Thoracic aorta (tissue), 2 donors: ENCODE measurements at places on chromosomes 2 and 18. TPM values are rescaled to one million over a fixed set of nuclear protein-coding genes. Genes with fewer than 3 reads are reported as not detected.

DNA sequence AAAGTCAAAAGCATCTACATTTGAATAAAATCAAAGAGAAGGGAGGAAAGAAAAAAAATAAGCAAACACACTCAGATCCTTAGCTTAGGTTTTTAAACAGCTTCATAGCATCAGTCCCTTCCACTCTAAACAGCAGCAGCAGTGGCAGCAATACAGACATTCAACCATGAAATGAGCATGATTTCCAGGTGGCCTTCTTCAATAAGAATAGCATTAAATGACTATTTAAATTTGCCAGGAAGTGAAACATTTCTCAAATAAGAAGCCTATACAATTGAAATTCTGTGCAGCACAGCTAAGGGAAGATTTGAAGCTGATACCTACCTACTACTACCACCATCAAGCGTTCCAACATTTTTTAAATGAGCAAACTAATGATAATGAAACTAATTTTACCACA lies 138.1 kb upstream of the REG3G start:
- DNase-seq, result no peak

DNA sequence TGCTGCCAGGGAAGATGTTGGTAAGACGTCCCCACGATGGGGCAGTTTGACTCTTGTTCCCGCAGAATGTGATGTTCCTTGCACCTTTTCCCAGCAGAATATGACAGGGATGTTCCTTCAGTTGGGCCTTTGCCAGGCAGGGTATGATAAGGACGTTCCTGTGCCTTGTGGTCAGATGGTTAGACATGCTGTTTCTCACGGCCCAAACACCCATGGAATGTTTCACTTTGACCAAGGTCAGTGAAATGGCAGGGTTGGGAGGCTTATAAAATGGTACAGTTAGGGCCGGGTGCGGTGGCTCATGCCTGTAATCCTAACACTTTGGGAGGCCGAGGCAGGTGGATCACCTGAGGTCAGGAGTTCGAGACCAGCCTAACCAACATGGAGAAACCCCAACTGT lies 40.3 kb upstream of the YPEL5 start:
- DNase-seq, result no peak

- no peak for DNase-seq
Observed at GRCh38 chr2:164084066-164084465, 348.3 kb upstream of the FIGN start.

GRCh38 chr2:6312367-6312766 lies 553.3 kb downstream of the CMPK2 start:
- no peak for DNase-seq

GRCh38 chr2:96881349-96882195 lies 11.7 kb upstream of the SEMA4C start:
- no peak for DNase-seq

DNA sequence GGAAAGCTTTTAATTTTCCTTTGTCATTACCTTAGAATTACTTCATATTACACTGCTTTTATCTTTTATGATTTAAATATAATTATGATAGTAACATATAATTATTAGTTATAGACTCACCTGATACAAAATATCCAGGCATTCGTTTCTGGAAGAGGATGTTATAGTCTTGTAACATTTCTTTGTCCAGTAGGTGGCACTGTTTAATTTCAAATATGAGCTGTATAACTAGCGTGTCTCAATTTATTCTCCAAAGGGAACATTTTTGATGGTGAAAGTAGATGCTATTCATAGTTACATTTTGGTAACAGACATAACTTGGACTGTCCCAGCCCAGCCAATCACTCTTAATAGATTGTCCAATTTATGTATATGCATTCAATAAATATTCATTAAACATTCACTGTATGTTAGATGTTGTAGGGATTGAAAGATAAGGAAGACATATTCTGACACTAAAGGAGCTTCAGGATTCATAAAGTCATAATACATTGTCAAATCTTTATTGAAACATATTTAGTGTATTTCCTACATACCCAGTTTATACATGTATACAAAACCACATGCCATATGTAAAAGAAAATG lies 19.2 kb downstream of the DAW1 start:
- no peak for DNase-seq

DNA sequence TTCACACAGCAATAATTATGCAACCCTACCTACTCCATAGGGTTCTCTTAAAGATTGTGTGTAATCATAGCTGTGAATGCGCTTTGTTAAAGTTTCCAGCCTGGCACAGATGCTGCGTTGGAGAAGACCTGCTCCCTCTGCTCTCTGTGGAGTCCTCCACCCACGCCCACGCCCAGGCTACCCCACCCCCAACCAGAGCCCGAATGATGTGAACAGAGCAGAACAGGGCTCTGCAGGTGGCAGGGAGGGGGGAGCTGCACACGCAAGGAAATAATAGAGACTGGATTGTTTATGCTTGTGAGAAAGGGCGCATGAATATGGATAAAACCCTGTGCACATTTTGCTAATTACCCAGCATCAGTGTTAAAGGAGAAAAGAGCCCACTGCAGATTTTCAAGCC lies 447.5 kb downstream of the BCL11A start:
- no peak for DNase-seq

GRCh38 chr18:79818036-79818435 lies 20.3 kb downstream of the KCNG2 start:
- no peak for DNase-seq

SERPINB12 gene
- not detected for total RNA-seq

TLX2 gene
- not detected for total RNA-seq
